ENCODE measurements at places on chromosomes 5 and 9.

GRCh38 chr9:19033015-19033414 lies at the start of gene SAXO1:
SAXO1 (minus strand) TSS chr9:19033209; CDS start chr9:19032908, 301 bp downstream.
- DNase-seq: no peak

DNA sequence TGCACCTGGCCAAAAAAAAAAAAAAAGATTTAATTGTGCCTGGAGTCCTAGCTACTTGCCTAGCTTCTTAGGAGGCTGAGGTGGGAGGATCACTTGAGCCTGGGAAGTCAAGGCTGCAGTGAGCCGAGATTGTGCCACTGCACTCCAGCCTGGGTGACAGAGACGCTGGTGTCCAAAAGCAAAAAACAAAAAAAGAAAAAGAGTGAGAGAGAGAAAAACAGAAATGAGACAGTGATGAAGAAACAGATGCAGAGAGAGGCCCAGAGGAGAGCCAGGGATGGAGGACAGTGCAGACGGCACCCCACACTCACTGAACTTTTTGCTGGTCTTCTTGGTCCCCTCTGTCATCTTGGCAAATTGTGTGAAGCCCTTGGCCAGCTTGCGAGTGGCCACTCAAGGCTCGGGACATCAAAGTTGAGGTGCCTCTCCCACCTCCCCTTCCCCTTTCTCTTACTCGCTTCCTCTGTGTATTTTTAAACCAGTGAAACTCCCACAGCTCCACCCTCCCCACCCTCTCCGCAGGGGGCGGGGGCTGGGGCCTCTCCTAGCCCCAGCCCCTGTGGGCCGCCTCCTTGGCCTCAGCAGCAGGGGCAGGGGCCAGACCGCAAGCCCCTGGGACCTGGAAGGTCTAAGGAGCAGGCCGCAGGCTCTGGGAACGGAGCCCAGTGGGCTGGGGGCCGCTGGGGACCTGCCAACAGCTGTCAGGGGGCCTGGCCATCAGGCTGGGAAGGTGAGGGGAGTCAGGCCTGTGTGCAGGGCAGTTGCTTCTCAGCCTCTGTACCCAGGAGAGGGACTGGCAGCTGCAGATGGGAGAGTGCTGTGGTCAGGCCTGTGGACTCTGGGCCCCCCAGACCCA lies at the start of gene SH2D3C:
Gene SH2D3C (minus strand): TSS at position 387 of the 856 bp plus-strand sequence. CDS start 39 bp downstream, at position 348.
- no peak for DNase-seq

DNA sequence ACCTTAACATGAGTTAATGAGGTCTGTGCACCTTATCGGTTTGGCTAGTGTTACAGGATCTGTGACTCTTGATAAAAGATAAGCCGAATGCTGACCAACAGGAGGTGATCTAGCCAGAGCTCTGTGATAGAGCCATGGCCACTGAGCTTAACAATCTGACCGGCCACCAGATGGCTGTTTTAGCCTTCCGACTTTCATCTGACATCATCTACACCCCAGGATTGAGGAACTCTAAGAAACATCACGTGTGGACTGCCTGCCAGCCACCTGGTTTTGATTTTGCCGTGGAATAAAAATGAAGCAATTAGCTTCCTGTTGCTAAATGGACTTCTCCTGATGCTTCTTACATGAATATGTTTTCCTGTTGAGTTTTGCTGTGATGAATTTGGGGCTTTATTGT lies 281.3 kb downstream of the CEMIP2 start:
- DNase-seq: no peak

- no peak for DNase-seq
Measured at GRCh38 chr9:124820698-124821623, 32.3 kb upstream of the WDR38 start.

- no peak for DNase-seq
Measured at GRCh38 chr9:97425973-97426336, 14.1 kb downstream of the TDRD7 start.

- DNase-seq: no peak
Measured at GRCh38 chr9:118446943-118447639, 742.9 kb downstream of the TLR4 start.

GRCh38 chr9:114051281-114051680 lies 26.8 kb downstream of the AMBP start:
- no peak for DNase-seq

- no peak for DNase-seq
Measured at GRCh38 chr5:37111426-37112382, 137.5 kb downstream of the CPLANE1 start.

- peak; percentile 74 for DNase-seq
Measured at GRCh38 chr9:103804077-103804735, 289.9 kb upstream of the SMC2 start.

- DNase-seq: no peak
Measured at GRCh38 chr5:103454770-103455169, 107.8 kb downstream of the NUDT12 start.

DNA sequence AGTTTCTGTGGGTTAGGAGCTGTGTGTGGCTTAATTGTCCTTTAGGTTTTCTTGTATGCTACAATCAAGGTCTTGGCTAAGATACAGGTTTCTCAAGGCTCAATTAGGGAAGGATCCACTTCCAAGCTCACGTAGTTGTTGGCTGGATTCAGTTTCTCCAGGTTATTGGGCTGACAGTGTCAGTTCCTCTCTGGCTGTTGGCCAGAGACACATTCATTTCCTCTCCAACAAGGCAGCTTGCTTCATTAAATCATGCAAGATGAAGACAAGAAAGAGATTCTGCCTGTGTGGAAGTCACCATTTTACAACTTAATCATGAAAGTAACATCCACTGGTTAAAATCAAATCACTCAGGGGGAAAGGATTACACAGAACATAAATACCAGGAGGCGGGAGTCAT lies 275.7 kb upstream of the KIF2A start:
- DNase-seq: no peak

GRCh38 chr5:99320436-99320835 lies 391.6 kb upstream of the CHD1 start:
- DNase-seq: no peak

DNA sequence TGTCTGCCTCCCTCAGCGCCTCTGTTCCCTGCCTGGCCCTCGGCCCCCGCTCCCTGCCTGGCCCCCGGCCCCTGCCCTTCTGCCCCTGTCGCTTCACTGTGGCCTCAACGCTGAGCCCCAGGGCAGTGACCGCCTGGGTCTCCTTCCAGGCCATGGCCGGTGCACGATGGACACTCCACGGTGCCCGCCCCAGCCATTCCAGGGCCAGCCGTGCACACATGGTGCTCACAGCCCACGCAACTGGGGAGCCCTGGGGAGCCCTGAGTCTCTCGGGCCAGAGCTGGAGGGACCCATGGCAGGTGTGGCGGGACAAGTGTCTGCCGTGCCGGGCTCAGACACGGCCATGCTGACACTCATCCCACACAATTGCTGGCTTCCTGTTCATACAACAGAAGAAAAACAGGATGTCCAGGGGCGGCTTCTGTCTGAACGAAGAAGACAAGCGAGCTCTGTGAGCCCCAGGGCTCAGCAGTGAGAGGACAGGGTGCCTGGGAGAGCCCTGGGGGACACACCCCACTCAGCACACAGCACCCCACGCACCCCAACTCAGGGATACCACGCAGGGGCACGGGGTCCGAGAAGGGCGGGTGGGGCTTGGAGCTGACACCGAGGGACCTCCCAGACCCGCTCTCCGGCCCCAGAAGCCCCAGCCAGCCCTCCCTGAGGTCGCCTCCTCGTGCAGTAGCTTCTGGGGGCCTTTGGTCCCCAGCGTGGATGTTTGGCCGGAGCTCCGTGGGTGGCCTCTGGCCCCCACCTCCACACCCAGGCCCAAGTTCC lies 35.7 kb downstream of the EXD3 start:
- no peak for DNase-seq

GRCh38 chr9:134871697-134872340 lies 8.8 kb upstream of the FCN2 start:
- no peak for DNase-seq

DNA sequence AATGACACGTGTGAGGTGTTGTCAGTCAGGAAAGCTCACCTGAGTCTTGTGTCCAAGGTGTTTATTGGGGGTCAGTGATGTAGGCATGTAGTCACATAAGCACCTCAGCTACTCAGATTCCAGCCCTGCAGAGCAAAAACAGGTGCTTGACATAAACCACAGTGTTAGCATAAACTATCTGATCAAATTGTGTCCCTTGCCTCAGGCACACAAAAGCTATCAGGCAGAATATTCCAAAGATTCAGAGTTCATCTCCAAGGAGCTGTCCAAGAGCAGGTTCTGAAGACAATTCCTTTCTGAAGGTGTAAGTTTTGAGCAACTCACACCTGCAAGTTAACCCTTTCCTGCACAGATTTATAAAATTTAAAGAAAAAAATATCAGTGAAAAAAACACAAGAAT lies 102.2 kb upstream of the ITGA1 start:
- DNase-seq: no peak

DNA sequence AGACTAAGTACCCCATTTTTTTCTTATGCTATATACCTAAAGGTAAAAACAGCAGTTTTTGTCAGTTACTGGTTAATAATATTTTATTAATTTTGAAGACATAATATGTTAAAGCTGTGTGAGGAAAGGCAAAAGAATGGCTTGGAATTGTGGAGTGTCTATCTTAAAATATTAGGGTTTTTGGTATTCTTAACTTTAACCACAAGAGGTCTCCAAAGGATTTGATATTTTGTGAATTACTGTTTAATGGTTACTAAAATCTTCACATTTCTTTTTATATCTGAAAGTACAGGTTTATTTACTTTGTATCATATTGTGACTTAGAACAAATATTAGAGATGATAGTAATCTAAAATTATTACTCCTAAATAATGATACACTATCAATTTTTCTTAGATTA lies 32.0 kb upstream of the DHFR start:
- peak; percentile 17 for DNase-seq

GRCh38 chr9:125757834-125758233 lies 10.7 kb downstream of the PBX3 start:
- DNase-seq: no peak

- no peak for DNase-seq
Measured at GRCh38 chr9:83296123-83296522, 233.2 kb upstream of the RASEF start.

DNA sequence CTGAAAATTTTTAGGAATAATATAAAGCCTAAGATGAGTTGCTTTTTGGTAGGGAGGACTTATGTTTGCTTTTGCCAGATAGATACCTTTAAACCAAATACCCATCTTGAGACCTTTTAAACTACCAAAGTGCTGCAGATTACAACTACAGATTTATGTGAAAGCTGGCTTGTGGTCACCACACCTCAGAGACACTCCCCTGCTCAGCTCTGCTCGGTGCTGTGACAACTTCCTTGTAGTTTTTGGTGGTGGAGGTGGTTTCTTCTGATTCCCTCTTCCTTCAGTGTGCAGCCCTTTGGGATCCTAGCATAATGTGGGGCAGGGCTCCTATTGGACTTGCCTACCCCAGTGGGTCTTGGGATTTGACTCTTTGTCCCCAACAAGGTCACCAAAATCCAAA lies 29.2 kb downstream of the GARNL3 start:
- no peak for DNase-seq

DNA sequence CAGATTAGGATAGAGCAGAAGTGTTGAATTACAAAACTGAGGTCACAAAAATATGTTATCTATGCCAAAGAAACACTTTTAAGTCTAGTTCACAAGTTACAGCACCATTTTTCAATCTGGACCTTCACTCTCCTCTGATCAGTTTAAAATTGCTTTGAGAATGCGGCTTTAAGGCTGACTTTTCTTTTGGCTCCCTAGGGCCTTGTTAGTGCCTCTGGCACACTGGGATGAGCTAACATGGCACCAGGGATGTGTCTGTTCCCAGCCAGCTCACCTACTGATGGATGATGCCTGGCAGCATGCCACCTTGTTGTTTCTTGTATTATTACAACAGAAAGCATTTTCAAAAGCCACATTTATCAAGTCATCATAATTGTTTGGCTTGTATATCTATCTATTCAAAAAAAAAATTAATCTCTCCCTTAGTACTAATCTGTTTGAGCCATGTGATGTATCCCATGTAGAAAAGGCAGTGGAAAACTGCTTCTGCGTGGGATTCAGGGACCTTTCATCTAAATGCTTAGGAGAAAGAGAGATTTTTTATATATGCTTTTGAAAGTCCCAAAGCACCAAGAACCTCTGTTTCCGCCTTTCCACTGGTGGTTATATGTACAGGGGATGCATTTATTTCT lies 46.6 kb downstream of the ADAMTSL1 start:
- DNase-seq: no peak

- no peak for DNase-seq
Measured at GRCh38 chr9:118473521-118473920, 769.3 kb downstream of the TLR4 start.

GRCh38 chr5:60163762-60164161 lies 270.2 kb upstream of the PDE4D start:
- DNase-seq: no peak

GRCh38 chr9:124282442-124283227 lies 24.9 kb downstream of the NEK6 start:
- DNase-seq: no peak

- DNase-seq: no peak
Measured at GRCh38 chr5:160649304-160649703, 202.7 kb downstream of the ATP10B start.

- DNase-seq: no peak
Measured at GRCh38 chr5:87268970-87269377, 1.3 kb downstream of the RASA1 start.

DNA sequence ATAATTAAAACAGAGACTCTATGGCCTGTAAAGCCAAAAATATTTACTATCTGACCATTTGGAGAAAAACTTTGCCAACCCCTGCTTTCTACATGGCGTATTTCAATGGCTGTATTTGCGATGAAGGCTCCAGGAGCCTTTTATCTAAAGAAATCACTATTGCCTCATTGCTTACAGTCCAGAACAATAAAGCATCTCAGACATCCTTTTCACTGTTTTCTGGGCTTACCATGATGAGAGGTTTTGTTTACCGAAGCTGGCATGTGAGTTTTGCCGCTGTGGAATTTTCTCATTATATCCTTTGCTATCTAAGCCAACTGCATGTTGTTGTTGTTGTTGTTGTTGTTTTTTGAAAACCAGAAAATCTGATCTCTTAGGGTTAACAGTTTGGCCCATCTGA lies 13.9 kb downstream of the PALM2AKAP2 start:
- no peak for DNase-seq

GRCh38 chr5:171425596-171426244 lies 6.3 kb downstream of the FGF18 start:
- no peak for DNase-seq

GRCh38 chr9:91782708-91783214 lies 167.3 kb downstream of the ROR2 start:
- no peak for DNase-seq

- DNase-seq: no peak
Measured at GRCh38 chr5:104659497-104659896, 1096.9 kb upstream of the NUDT12 start.

- no peak for DNase-seq
Measured at GRCh38 chr9:123119566-123119965, 86.1 kb downstream of the GPR21 start.

DNA sequence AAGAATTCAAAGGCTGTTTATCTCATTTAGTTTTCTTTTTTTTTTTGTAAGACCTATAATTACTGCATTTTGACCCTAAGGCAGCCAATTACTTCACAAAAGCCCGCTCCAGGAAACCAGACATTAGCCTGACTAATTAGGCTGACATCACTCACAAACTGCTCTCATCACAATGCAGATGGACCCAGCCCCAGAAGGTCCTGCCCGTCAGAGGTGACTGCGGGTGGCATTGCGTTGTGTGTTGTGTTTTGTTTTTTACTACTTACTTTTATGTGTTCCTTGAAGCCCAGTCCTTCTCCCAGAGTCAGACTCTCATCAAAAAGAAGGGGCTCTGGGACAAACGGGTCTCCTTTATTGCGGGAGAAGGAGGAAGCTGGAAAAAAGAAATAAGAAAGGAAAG lies 172.2 kb downstream of the HSD17B3 start:
- DNase-seq: no peak

- DNase-seq: no peak
Measured at GRCh38 chr9:91181541-91181940, 180.2 kb downstream of the AUH start.

- DNase-seq: no peak
Measured at GRCh38 chr9:86405086-86405491, 50.9 kb upstream of the TUT7 start.

- DNase-seq: peak; percentile 44
Measured at GRCh38 chr5:172952034-172952511, 7.2 kb upstream of the RPL26L1 start.
